ENCODE measurements at places on chromosomes 3 and 15.
A peak's percentile ranks its signal among the peaks of the same experiment; 100 is the strongest.

DNA sequence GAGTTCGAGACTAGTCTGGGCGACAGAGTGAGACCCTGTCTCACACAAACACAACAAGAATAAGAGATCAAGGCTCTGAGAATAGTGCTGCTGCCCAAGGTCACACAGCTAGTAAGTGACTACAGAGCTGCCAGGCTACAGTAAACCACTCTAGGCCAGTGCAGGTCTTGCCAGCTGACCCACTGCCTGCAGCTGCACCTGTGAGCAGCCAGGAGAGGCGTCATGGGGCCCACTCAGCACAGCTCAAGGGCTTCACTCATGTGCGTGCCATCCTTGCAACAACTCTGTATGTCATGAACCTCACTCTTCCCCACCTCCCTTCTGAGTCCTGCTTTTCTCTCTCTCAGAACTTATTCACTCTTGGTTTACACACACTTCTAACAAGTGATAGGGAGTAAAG is 176.7 kb downstream of the SMAD6 start:
- DNase-seq = no peak

DNA sequence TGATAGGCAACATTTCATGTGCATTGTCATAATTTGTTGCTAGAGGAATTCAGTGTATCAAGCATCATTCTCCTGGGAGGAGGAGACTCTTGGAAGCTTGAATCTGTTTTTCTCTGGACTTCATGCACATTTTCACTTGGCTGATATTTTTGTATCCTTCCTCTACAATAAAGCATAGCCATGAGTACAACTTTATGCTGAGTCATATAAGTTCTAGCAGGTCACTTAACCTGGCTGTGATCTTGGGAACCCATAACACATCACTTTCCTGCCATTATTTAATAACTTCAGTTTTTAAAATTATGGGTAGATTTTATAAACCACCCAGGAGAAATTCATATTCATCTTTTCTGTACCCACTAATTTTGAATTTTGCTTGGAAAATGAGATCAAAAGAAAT is 203.0 kb upstream of the CD96 start:
- DNase-seq = no peak

DNA sequence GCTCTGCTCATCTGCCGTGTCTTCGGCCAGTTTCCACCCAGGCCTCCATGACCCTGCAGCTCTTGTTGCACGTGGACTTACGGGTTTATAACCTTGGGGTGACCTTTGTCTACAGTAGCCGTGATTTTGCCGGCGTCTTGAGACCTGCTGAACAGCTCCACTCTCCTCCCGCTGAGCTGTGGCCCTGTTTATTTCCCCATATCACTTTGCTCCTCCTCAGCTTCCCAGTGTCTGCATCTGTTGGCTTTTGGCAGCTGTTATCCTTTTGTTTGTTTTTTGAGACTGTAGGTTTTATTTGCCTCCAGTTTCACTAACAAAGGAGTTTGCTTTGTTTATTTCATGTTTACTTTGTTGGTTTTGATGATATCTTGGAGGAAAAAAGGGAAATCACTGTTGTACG is 29.3 kb upstream of the SLC28A1 start:
- no peak for DNase-seq

GRCh38 chr3:99429502-99429901 is 208.9 kb upstream of the COL8A1 start:
- no peak for DNase-seq

GRCh38 chr3:81502236-81502635 is 259.2 kb downstream of the GBE1 start:
- no peak for DNase-seq

GRCh38 chr3:55673764-55674163 is 186.7 kb upstream of the WNT5A start:
- DNase-seq = no peak

DNA sequence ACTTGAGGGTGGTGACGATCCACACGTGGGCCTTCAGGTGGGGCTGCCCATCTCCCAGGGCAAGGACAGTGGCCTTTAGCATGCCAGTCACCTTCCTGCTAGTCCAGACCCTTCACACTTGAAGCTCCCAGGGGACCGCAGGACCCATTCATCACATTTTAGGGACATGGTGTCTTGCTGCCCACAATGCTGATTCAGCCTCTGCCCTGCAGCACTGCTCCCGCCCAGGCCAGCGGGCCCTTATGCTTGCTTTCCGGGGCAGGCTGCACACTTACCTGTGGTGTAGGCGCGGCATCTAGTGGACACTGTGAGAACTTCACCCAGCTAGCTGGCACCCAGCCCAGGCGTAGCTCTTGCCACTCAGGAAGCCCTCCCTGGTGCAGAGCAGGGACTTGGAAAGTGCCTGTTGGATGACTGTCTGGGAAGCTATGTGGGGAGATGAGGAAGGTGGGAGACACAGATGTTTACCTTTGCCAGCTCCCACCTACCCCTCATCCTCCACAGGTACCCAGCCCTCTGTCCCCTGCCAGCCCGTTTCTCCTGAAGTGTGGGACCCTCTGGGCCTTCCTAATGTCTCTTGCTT is 26.3 kb upstream of the NR2C2 start:
- DNase-seq = peak; percentile 81

DNA sequence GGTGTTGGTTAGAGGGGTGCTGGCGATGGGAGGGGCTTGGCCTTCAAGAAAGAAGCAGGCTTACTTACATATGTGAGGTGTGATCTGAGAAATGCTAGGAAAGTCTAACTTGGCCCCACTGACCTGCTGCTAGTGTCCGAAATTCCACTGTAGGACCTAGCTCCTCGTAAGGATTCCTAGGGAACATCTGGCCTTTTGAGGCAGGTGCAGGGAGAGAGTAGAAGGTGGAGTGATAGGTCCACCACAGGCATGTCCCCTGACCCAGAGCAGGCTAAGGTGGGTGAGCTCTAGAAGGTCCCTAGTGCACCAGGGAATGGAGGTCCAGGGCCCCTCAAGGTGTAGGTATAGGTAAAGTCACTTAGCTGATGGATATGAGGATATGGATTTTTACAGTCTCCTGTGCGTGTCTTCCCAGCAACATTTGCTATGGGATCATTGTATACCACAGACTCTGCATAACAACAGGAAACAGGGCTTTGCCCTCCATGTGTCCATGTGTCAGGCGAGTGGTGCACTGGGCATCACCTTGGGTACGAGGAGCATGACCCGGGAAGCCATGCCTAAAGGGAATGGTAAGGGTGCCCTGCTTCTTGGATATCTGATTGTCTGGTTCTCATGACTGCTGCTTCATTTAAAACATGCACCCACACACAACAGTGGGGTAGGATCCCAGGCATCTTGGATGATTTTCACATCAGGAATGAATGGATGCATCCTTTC is 32.6 kb downstream of the POMGNT2 start:
- no peak for DNase-seq

GRCh38 chr3:51190827-51191226 is 194.3 kb upstream of the MANF start:
- DNase-seq = no peak
